ENCODE measurements at places on chromosomes 5 and 9.

DNA sequence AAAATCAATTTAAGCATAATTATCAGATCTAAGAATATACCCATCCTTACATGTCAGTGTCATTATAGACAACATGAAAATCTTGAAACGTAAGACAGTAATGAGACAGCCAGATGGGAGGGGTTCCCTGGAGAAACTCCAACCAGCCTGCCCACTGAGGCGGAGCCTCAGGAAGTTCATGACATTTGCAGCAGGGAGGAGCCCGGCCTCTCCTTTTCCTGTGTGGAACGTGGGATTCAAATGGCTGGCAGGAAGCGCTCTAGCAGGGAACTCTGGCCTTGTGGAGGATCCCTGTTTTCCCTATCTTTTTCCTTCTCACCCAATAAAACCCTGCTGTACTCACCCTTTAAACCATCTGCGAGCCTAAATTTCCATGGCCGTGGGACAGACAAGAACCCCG is 176.6 kb upstream of the KCNN2 start:
- no peak for DNase-seq

DNA sequence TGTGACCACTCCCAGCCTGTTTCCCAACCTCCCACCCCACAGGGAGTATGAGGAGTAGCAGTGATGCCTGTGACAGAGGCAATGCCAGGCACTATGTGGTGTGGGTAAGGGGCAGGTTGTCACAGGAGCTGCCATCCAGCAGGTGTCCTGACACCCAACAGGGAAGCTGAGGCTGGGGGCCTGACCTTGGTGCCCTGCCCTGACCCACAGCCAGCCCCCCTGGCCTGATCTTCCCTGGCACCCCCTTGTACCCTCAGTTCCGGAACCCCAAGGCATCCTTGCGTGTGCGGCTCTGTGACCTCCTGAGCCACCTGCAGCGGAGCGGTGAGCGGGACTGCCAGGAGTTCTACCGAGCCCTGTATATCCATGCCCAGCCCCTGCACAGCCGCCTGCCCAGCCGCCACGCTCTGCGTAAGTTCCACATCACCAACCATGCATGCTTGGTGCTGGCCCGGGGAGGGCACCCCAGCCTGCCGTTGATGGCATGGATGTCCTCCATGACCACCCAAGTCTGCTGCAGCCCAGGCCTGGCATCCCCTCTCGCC is 14.4 kb downstream of the CARD19 start:
- DNase-seq = no peak

- DNase-seq = no peak
Measured at GRCh38 chr5:78827725-78828124, 157.4 kb downstream of the ARSB start.

GRCh38 chr5:122965111-122965510 is 71.4 kb downstream of the PPIC start:
- DNase-seq = no peak

DNA sequence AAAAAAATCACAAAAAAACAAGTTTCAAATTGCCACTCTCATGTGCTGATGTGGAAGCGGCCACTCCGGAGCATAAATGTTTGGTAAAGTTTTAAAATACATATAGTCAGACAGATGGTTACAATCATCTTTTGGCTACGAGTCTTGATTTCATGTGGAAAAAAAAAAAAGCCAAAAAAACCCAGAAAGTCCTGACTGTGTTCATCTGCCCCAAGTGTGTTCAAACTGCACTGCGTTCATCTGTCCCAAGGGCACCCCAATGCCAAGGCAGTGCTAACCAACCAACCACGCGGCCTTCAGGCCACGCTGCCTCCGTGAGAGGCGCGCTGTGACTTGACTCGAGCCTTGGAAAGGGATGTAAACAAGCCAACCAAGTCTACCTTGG is 127.1 kb downstream of the MYO10 start:
- DNase-seq = no peak

GRCh38 chr9:100637787-100638186 is 59.9 kb downstream of the CAVIN4 start:
- DNase-seq = no peak

GRCh38 chr5:122755783-122756182 is 19.1 kb upstream of the SNX2 start:
- DNase-seq = no peak

DNA sequence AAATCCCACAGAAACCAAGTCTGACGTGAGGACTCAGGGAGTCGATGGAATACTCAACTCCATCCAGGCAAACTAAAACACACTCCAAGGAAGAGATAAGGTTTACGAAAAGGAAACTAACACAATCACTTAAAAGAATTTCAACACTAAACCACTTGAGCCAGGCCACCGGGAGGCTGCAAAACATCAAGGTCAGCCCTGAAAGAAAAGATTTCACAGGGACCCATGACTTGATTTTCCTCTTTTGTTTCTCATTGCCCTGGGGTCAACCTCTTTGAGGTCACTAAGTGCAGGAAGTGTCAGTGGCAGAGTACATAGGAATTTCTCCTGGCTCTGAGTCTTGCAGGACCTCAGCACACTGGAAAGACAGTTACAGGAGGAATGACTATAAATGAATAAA is 77.8 kb upstream of the TARS1 start:
- DNase-seq = no peak

GRCh38 chr5:174363934-174364333 is 318.4 kb downstream of the NSG2 start:
- DNase-seq = no peak

DNA sequence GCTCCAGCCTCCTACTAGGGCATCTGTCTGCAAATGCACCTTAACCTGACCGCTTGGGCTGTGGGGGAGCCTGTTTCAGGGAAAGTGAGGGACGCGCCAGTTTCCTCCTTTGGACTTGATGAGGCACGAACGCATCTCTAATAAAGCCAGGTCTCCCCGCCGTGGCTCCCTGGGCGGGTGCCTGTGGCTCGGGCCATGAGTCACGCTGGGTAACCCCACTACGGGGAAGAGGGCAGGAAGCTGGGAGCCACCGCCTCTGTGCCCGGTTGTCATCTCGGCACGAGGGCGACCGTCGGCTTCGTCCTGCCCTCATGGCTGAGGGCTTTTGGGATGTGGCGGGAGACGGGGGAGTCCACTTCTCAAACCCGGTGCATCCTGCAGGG is 12.1 kb downstream of the NOTCH1 start:
- DNase-seq = peak; percentile 73

DNA sequence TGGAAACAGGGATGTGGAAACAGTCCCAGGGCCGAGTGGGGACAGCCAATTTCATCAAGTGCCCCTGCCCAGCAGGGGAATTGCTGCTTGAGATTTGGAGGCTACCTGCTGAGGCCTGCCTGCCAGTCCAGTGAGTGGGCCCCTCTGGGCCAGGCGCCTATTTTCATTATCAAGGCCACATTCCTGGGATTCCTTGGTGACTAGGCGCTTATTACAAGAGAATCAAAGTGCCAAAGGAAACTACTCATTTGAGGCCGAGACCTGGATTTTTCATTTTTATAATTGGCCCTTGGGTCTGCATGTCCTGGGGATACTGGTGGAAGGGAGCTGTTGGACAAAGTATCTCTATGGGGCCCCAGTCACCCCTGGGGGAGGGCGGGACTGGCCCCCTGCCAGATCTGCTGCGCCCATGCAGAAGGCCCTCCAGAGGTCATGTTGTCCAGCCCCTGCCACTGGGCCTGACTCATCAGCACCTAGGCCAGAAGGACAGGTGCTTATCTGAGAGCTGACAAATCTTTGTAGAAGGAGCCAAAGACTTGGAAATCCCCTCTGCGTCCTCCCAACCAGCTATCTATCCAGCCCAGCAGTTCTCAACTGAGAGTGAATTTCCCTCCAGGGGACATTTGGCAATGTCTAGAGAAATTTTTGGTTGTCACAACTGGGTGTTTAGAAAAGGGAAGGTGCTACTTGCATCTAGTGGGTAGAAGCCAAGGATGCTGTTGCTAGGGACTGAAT is 45.6 kb downstream of the FOXI1 start:
- no peak for DNase-seq

DNA sequence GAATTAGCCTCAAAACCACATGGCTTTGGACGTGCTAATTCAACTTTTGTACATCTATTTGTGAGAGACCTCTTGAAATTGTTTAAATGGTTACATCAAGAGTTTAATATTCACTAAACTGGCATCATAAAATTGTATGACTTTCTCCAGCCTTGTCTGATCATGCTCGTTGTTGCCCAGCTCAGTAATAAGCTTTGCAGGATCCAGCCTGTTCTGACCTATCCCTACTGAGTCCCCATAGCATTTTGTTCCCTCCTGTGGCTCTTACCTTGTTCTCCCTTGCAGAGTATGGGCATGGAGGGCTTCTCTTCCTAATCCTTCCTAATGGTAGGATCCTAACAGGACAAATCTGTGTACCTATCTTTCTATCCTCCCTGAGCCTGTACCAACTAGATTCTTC is 6.3 kb downstream of the EXOSC3 start:
- no peak for DNase-seq

DNA sequence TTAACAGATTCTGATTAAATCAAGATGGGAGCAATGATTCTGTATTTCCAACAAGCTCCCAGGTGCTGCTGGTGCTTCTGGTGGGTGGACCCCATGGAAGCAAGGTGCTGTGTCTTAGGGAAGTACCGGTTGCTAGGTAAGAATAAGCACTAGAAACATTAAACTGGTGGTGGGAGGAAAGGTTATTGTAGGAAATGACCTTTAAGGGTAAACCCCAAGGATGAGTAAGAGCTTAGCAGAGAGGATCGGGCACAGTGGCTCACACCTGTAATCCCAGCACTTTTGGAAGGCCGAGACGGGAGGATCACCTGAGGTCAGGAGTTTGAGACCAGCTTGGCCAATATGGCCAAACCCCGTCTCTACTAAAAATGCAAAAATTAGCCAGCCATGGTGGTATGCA is 16.2 kb upstream of the CREBRF start:
- DNase-seq = no peak

DNA sequence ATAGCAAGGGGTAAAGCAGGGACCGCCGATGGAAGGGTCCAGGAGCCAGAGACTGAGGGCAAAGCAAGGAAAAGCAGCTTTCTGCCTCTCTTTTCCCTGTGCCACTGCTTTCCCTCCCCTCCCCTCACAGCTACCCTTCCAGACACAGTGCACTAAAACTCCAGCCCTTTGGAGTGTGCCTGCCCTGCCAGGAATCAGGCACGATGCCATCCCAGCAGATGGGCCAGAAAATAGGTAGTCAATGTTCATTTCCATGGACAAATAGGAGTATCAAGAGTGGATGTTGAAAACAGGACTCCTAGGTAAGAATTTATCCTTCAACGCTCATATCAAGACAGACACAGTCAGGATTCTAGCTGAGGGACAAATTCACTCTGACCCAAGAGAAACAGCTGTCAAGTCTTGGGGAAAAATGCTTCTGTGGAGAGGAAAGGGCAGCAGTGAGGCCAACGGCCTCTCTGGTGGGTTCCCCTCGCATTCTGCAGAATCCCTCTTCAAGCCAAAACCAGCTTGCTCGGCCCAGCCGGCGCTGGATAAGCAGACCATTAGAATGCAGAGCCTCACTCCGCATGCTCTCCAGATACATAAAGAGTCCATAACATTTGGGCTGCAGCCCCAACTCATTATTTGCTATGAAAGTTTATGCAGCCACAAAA is 138.0 kb downstream of the CAAP1 start:
- no peak for DNase-seq

- DNase-seq = no peak
Measured at GRCh38 chr5:115507681-115508080, 36.9 kb downstream of the FEM1C start.

- DNase-seq = no peak
Measured at GRCh38 chr5:157877821-157878220, 18.9 kb upstream of the CLINT1 start.

GRCh38 chr9:129929496-129930125 is 94.4 kb downstream of the USP20 start:
- no peak for DNase-seq

DNA sequence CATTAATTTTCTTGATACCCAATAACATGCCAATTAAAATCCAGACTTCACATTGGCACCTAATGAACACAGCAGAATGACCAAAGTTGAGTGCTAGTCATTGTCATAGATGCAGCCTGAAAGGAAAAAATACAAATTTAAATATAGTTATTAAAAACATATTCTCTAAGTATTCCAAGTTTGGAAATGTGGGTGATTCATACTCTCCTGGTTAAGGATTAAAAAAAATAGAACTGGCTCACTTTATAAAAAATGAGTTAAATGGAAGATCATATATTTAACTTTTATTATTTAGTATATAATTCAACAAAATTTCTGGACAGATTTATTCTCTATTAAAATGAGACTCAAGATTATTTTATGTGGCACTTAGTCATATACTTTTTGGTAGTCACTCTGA is 33.2 kb upstream of the RICTOR start:
- no peak for DNase-seq

GRCh38 chr5:33010846-33011245 is 299.7 kb downstream of the NPR3 start:
- DNase-seq = no peak

DNA sequence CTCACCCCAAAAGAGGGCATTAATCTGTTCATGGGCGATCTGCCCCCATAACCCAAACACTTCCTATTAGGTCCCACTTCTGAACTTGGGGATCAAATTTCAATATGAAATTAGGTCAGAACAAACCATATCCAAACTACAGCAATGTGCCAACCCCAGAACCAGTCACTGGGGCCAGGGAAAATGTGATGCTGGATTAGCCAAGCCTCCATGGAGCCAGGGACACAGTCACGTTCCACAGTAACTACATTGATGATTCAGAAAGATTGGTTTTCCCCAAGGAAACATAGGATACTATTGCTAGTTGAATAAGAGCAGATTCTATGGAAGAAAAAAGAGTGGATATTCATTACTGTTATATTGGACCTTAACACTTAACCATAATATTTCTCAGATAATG is 84.2 kb downstream of the GIN1 start:
- DNase-seq = no peak

DNA sequence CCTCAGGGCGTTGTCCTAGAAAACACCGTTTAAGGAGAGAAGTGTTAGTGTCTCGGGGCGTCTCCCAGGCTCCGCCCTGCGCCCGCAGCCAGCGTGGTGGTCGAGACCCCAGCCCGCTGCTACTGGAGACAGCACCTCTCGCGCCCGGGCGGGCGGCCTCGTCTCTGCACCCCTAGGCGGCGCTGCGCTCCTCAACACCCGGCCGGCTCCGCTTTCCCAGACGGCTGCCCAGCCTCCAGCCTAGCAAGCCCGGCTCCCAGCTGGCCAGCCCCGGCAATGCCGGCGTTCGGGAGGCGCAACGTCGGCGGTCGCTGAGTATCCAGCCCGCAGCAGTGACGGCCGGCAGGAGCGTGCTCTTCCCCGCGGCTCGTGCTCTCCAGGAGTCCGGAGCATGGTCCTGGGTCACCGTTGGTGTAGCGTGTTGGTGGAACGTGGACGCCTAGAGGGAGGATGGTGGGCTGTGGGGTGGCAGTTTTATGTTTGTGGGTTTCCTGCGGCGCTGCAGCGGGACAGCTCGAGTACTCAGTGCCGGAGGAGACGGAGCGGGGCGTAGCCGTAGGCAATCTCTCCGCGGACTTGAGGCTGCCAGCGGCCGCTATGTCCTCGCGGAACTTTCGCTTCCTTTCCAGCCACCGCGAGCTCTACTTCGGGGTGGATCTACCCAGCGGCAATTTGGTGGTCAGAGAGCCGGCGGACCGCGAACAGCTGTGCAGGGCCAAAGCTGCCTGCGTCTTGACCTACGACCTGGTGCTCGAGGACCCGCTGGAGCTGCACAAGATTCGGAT is 536 bp downstream of the PCDHAC1 start:
- DNase-seq = no peak

- no peak for DNase-seq
Measured at GRCh38 chr5:29568028-29568427, 1625.5 kb upstream of the CDH6 start.

Data from effector memory CD4-positive, alpha-beta T cell (primary cell).